HCEC 1CT (cell line): ENCODE measurements at places on chromosomes 4 and X.

- DNase-seq: no peak
Observed at GRCh38 chr4:114537352-114537751, 61.3 kb upstream of the UGT8 start.

- DNase-seq: peak; percentile 21
Observed at GRCh38 chr4:166174717-166175490, 301.9 kb downstream of the TLL1 start.

- peak; percentile 88 for DNase-seq
Observed at GRCh38 chrX:20515841-20516461, 249.2 kb upstream of the RPS6KA3 start.

DNA sequence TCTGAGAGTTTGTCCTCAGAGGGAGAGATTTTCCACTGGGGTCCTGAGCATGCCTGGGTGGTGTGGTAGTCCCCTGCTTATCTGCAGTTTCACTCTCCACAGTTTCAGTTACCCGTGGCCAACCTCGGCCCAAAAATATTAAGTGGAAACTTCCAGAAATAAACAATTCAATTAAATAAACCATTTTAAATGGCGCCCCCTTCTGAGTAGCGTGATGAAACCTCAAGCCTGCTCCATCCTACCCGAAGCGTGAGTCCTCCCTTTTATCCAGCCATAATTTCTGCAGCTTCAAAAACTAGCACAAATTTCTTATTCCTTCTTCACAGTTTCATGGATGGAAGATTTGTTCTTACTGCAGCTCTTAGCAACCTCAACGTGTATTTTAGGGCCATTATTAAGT lies 26.7 kb downstream of the PNMA6E start:
- no peak for DNase-seq

DNA sequence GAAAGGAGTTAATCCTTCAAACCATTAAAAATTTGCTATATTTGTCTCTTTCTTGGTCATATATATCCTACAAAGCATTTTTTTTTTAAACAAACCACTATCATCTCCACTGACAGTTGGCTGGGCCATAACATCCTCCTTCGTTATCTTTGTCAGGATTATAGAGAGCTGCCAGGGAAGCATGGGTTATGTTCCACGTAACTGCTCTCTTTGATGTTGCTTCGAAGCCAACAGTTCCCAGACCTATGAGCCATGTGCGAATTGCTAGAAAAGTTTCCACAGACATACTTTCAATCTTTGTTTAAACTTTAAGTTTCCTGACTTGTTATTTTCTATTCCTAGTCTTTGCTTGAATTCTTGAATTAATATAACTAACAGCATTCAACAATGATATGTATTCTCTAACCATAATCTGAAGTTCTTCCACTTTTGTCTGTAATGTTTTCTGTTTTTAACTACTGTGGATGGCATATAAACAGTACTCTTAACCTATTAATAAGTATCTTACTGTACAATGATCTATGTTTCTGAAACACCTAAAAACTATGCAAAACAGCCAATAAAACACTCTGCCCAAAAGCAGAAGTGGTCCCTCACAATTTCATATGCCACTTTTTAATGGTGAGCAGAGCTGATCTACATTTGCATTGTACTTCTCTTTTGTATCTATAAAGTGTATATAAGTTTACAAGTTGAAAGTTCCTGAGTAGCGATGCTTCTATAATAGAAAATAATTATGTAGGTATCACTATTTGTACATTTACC lies 37.9 kb downstream of the EREG start:
- DNase-seq: no peak

- DNase-seq: no peak
Observed at GRCh38 chr4:75790024-75790423, 65.6 kb downstream of the USO1 start.

- no peak for DNase-seq
Observed at GRCh38 chr4:70405765-70406164, 8.0 kb downstream of the OPRPN start.

- no peak for DNase-seq
Observed at GRCh38 chr4:114807759-114808404, 209.3 kb downstream of the UGT8 start.

DNA sequence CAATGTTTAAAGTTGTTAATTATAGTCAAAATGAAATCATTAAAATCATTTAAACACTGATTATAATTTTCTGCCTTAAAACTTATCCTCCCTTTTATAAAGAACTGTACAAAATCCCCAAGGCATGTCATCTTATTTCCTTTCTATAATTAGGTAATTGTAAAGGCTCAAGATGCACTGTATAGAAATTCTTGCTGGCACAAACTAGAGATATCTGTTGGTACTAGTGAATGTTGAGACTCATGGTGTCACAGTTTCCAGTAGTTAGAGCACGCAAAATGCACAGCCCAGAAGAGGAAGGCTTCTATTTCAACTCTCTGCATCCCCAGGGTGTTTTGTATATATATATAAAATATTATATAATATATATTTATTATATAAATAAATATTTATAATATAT lies 22.7 kb upstream of the PLA2G12A start:
- DNase-seq: no peak

GRCh38 chrX:118373538-118373937 lies 27.6 kb downstream of the WDR44 start:
- peak; percentile 17 for DNase-seq

- peak; percentile 40 for DNase-seq
Observed at GRCh38 chrX:45070116-45071007, 130.3 kb downstream of the DIPK2B start.

DNA sequence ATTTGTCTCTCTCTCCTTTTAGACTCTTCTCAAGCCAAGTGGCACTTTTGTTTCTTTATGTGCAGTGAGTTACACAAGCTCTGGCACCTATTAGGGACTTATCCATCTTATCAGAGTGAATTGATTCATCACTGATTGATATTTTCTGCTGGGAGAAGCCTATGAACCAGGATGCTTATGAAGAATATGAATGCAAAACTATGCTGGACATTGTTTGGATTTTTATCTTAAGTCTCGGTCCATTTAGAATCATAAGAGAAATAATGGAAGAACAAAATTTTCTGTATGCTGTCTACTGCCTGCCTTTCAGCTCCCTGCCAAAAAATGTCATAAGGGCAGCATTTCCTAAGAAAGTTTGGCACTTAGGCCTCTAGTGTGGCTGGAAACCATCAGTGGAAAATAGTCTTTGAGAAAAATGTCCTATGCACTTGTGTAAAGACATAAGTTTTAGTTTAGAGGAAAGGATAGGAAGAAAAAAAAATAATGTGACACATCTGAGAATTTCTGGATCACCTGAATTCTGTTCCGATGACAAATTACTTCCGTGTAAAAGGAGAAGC lies 365.7 kb upstream of the MAD2L1 start:
- no peak for DNase-seq

- DNase-seq: peak; percentile 45
Observed at GRCh38 chrX:136812286-136812685, 31.6 kb upstream of the ARHGEF6 start.

- DNase-seq: no peak
Observed at GRCh38 chr4:157803421-157803820, 369.4 kb downstream of the GASK1B start.

DNA sequence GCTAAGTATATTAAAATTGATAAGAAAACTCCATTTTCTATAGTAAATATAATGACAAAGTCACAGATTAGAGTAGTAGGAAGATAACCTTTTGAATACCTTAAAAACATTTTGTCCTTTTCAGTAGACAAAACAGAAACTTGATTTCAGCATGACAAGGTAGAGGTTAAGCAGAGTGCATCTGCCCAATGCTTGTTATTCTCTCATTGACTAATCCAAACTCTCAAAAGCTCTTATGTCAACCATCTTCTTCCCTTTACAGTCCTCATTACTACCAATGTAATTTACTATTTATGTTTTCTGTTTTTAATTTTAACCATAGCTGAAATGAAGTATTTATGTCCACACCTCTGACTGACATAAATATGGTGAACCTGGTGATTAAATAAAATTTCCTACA lies 11.1 kb downstream of the NIPAL1 start:
- no peak for DNase-seq

DNA sequence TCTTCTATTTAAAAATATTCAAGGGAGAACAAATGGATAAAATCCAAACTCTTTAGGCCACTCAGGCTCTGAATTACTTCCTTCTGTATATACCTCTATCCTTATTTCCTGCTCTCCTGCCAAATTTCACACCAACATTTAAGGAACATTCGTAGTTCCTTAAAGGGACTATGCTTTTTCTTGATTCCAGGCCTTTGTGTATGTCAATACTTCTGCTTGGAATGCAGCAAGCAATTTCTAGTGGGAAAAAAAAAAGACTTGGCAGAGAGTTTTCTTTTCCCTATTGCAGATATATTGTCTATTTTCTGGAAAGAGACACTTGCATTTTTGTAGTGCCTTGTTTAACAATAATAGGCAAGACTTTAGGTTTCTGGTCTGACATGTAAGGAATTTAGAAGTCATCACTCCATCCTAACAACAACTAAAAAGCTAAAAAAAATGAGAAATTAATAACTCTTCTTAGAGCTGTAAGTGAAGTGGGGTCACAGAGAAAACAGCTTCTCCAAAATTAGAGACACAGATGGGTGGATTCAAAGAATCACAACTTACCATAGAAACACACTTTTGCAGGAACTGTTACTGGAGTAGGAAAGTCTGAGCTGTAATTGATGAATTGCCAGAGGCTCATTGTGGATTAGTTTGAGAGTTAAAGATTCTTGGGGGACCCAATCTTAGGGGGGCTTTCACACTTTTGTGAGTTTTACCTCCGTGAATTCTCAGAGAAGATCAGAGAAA lies 2.1 kb upstream of the ADH5 start:
- DNase-seq: no peak

DNA sequence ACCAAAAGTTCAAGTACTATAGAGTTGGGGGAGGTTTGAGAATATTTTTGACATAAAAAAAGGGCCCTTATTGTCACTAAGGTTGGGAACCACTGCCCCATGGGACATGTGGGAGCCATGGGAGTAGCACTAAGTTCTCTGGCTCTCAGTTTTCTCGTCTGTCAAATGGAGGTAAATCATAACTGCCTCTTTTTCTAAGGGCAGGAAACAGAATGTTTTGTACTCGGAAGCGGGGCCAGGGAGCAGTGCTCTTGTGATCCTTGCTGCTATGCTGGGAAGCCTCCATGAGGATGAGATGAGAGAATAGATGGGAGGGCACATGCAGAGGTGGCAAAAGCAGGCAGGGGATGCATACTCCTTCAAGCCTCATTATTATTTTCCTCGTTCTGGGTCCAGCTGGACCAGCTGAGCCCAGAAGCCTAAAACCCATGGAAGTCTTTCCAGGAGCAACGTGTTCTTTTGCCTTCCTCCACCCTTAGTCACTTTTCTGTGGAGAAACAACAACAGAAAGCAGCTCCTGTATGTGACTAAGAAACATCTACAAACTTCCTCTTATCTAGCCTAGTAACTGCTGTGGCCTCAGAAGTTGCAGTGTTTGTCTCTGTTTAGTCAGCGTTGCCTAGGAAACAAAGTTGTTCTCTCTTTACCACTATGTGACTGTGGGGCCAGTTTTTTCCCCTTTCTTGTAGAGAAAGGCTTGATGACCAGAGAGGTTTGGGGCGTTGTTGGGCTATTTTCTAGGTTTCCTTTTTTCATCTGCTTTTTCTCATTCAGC lies 64.8 kb downstream of the TSC22D3 start:
- peak; percentile 91 for DNase-seq

DNA sequence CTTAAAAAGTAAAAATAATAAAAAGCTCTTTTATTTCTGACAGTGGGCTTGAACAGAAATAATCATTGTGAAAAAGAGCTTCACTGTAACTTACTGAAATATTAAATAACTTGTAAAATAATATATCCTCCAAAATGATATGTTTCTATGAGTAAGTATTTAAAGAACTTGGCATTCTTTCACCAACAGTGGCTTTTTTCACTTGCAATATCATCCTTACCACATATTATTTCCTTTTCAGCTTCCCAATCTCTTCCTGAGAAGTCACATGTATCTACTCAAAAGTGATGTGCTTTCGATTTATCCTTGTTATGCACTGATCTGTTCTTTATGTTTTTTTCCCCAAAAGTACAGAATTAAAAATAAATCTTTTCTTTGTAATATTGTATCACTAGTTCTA lies 2.2 kb upstream of the PCDH18 start:
- DNase-seq: no peak

DNA sequence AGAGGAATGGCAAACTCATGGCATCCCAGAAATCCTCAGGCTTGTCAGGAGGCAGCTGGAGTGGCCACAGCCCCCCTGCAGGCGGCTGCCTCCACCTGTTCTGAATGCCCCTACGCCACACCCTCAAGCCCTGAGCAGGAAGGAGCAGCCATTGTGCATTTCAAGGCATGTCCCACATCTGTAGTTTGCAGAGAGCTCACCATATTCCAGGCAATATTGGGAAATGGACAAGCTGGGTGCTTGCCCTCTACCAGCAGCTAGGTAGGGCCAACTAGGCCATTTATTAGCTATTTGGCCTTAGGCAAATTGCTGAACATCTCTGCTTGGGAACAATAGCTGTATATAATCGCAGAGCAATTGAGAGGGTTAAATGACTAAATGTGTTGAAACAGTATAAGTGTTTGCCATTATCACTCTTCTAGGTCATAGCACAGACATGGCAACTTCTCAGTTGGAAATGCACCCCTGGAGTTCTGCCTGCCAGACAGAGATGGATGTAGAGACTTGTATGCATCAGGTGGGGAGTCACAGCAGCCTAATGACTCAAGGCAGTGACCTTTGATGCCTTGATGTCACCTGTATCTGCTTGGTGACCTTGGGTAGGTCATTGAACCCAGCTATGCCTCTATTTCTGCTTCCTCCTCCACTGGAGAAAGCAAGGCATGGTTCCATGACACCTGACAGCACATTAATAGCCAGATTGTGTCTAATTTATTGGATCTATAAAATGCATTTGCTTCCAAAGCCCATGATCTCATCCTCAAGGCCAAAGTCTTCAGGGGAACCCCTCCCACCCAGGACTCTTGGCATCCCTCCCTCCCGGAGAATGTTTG lies 52.8 kb downstream of the FHDC1 start:
- DNase-seq: no peak

- no peak for DNase-seq
Observed at GRCh38 chr4:5280828-5281227, 229.5 kb downstream of the STK32B start.

- DNase-seq: no peak
Observed at GRCh38 chr4:173769568-173769967, 239.5 kb upstream of the HAND2 start.

- DNase-seq: no peak
Observed at GRCh38 chr4:70581980-70582379, 10.1 kb upstream of the AMBN start.

DNA sequence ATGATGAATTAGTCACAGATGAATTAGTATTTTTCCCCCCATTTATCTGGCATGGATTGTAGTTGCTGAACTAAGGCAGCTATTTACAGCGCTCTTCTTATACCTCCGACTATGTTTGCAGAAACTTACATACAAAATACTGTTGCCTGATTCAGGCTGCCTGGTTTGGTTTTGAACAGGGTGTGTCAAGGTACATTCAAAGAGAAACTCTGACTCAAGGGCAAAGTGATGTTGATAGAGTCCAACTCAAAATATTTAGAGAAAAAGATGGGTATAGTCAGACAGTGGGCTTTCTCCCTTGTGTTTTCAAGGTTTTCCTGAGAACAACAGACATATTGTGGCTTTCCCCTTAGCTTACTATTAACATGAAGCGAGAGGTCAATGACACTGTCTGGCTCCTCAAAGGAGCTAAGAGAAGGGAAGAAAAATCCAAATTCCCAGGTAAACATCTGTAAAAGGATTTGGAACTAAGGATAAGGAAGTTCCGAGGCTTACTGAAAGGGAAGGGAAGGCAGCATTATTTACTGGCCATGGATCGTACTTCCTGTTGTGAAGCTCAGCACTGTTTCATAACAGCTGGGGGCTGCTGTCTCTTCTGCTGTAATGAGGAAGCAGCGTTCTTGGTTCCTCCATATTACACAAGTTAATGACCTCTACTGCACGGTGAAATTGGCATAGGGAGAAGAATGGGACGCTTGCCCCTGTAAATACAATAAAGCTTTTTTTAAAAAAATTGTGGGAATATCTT lies 30.9 kb downstream of the FAM9C start:
- no peak for DNase-seq
